ENCODE measurements at places on chromosomes 6 and 20.

DNA sequence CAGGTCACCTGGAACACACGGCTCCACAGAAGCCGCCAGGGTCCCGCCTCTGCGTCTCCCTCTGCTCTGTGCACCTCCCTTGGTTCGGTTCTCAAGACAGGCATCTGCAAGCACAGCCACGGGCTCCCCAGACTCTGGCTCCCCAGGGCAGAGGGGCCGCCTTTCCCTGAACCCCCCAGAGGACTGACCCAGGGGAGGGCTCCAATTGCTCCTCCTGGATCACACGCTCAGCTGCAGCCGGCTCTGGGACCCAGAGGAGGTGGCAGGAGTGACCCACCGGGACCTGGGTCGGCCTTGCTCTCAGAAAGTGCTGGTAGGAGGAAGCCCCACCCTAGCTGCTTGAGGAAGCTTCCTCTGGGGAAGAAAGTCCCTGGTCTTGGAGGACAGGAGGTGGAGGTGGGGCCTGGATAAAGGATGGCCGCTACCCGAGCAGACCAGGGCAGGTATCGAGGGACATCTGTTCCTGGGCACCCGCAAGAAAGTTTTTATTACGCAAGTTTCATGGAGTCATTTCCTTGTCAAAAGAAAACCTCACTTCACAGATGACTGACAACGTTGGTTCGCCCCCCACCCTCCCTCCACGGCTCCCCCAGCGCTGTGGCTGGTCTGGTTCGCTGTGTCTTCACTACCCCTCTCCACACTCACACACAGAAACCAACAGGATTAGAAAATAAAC, 103.9 kb upstream of the AFDN start:
- DNase-seq = no peak

- no peak for DNase-seq
Measured at GRCh38 chr20:51382111-51382985, 160.2 kb downstream of the NFATC2 start.

DNA sequence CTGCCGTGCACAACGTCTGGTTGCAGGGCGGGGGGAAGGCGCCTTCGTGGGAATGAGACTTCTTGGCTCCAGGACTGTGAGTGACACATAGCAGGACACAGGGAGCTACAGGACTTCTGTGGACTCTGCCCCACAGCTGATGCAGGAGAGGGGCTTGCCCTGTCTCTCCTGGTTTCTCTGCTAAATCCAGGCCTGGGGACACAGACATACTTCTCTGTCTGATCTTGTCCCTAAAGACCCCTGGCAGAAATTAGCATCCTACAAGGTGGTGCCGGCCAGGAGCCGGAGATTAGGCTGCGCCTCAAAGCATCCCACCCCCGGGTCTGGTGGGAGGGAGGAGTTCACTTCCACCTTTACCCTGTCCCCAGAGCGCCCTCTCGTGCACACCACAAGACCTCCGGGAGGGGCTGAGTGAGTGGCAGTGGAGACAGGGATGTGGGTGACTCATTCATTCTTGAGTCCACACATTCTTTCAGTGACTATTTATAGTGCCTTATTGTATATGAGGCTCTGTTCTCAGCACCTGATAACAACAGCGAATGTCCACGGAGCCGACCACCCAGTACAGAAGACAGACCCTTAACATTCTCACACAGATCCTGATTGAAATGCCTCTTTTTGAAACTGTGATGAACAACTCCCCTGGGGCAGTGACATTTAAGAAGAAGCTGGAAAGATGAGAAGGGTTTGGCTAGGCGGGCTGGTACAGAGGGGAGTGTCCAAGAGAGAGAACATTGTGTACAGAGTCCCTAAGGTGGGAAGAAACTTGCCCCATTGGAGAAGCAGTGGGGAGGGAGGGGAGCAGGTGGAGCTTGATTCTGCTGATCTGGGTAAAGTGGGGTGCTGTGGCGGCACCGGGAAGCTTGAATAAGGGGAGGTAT, 39.0 kb downstream of the GMPR start:
- DNase-seq = peak; percentile 49

DNA sequence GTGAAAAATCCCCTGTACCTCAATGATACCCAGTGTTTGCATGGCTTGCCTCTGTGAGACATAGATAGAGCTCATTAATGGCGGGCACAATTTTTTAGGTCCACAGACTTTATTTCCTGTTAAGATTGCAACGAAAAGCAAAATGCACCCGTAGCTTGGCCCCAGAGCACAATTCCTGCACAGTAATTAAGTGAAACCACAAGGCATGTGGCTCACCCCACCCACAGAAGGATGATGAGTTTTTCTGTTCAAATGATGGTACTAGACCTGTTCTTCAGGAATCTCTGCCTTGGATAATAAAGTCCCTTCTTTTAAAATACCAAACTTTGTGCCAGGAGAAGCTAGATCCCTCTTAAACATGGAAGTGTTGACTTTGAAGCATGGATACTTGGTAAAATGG, 738.1 kb downstream of the QKI start:
- no peak for DNase-seq

DNA sequence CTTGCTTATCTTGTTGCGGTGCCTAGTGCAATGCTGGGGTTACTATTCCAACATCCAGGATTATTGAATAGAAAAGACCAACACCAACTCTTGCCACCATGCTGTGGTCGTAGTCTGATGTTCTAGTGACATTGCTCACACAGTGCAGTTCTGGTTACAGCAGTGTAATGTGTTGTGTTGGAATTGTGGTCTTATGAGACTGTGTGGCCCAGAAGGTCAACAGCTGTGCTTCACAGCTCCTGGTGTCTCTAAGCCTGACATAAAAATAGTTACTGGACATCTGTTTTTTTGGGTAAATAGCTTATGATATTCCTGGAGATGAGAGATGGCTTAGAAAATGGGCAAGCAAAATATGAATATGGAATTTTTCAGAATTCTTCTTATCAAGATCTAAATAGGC, 57.6 kb downstream of the SLC22A2 start:
- no peak for DNase-seq

- DNase-seq = no peak
Measured at GRCh38 chr20:47727170-47727880, 58.0 kb downstream of the SULF2 start.

DNA sequence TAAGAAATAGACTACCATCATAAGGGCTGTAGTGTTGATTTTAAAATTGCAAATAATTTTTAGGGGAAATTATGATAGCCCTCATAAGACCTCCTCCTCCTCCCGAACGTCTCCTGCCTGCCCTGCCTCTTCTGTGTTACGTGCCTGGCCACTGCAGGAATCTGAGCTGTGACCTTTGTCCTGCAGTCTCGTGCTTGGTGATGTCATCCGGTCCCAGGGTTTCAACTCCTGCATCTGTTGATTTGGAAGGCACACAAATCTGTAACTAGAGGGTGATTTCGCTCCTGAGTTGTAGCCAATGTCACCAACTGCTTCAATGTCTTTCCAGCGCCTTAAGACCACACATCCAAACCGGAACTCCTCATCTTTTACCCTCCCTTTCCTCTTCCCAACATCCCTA, 163.2 kb downstream of the AIG1 start:
- DNase-seq = no peak

DNA sequence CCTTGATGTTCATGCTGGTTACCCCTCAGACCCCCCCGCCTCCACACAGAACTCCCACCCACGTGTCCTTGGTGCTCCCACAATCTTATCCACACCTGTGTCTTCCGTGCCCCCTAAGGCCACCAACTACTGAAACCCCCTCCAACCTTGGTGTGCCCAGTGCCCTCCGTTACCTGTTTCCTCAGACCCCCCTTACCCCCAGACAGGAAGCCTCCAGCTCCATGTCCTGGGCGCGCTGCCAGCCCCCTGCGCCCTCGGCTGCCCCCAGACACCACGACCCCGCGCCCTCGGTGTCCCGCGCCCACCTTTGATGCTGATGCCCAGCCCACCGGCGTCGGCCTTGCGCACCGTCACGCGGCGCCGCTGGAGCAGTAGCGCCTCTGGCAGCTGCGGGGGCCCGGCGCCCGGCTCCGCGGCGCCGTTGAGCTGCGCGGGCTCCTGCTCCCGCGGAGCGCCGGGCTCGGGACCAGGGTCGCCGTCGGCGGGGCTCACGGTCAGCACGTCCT, 504 bp downstream of the SNTA1 start:
- no peak for DNase-seq

DNA sequence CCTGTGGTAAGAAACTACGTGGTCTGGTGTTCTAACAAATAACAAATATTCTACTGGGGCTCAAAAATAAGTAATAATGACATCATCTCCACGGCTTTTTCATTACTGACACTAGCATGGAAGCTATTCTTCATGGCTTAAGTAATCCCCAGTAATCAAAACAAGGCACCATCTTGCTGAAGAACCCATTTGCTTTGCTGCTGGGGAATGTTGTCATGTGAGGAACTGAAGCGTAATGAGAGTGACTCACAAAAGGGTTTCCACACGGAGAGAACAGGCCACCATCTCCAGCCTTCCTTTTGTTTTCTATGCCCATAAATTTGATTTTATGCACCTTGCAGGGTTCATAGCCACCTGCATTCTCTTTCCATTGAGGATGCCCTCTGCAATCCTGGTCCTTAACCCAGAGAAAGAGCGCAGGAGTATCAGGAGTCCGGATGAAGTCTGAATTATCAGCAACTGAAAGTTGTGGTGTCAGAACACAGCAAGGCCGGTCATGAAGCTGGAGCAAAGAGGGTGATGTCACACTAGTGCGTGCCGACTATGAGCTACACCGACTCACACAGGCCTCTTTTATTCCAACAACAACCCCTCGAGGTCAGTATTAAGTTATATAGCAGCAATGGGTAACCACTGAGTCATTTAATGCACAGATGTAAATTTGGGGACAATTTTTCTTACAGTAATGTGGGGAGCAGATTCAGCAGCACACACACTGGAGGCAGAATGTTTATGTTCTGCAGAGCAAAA, 173.7 kb upstream of the SSTR4 start:
- no peak for DNase-seq

- DNase-seq = no peak
Measured at GRCh38 chr6:17138033-17138432, 36.2 kb downstream of the STMND1 start.

GRCh38 chr6:112800916-112801315, 453.8 kb downstream of the RFPL4B start:
- DNase-seq = no peak

- no peak for DNase-seq
Measured at GRCh38 chr6:31083742-31084354, 28.5 kb downstream of the C6orf15 start.

- DNase-seq = no peak
Measured at GRCh38 chr6:141483598-141484061, 649.1 kb upstream of the GJE1 start.

DNA sequence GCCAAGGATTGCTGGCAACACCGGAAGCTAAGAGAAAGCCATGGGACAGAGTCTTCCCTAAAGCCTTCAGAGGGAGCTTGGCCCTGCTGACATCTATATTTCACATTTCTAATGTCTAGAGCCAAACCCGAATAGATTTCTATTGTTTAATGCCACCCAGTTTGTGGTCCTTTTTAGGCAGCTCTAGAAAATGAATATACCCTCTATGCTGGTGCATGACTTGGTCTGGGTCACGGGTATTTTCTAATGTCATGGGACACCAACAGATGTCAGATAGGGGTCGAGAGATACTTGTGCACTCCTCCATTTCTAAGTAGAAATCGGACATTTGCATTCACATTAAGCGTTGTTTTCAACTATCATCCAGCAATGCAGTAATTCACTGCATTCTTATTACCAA, 37.0 kb upstream of the SOX4 start:
- no peak for DNase-seq

DNA sequence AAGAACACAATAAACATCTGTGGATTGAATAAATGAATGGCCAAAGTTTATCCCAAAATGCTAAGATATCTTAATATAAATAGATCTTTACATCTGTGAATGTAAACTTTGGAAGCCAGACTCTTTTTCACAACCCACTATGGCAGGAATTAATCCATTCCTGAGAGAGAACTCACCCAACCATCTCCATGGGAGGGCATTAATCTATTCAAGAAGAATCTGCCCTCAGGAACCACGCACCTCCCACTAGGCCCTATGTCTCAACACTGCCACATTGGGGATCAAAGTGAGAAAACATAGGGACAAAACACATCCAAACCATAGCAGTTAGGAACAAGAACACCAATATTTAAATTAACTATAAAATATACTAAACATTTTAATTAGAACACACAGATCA, 3.4 kb downstream of the UBE3D start:
- DNase-seq = no peak

DNA sequence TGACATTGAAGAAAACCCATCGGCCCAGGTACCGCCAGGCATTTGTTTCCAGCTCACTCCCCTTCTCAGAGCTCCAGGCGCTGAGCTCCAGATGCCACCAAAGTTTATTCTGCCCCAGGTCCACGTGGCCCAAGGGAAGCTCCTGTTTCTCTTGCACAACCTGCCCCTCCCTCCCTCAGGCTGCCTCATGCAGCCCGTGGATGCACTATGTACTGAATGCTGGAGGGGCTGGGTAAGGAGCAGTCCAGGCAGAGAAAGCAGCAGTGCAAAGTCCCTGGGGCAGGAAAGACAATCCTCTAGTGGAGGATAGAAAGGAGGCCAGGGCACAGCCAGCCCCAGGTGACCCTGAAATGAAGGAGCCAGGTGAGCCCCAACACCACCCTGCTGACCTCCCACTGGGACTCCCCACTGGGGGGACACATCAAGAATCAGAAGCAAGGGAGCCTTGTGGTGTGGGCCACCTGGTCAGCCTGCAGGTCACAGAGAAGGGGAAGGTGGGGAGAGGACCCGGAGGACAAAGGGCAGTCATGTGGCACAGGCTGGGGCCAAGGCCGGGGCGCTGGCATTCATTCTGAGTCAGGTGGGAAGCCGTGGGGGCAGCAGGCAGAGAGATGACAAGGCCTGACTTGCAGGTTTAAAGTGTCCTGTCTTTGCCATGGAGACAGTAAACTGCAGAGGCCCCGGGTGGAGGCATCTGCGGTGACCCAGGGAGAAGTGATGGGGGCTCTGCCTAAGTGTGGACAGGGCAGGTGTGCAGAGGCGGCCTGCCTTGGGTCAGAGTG, 230.1 kb downstream of the PREX1 start:
- DNase-seq = no peak

DNA sequence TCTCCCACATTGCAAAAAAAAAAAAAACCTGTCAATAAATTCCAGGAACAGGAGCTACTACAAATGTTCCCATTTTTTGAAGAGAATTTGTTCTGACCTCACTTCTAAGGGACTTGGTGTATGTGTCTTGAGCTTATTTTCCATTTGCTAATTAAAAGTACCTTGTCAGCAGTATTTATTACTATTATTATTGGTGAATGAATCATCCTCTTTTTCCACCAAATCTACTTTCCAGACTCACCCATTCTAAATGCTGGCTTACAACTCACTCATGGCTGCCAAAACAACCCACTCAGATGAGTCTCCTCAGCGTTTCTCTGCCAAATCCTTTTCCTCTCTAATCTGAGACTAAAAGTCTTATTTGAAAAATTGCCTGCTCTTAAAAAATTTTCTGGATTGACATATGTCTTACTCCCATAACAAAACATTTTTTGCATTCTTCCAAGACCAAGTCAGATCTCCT, 33.2 kb upstream of the TASP1 start:
- no peak for DNase-seq

DNA sequence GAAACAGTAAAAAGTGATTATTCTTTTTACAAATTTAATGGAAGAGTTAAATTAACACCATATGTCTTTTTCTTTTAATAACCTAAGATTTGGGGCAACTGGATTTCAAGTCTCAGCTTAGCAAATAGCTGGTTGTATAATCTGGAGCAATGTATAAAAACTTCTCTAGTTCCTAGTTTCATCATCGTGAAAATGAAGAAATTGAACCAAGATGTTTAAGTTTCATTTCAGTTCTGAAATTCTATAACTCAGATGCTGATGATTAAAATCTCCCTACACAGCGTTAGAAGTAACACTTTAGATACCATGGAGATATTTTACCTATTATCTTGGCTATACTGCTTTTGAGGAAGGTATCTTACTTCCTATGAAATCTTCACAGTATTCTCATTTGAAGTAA, 252.0 kb downstream of the KIF16B start:
- no peak for DNase-seq

Data from urinary bladder (tissue), 4 donors.